ENCODE measurements at places on chromosomes 12 and 14.

GRCh38 chr14:92888896-92889295 is 34.1 kb upstream of the CHGA start:
- DNase-seq, result no peak

DNA sequence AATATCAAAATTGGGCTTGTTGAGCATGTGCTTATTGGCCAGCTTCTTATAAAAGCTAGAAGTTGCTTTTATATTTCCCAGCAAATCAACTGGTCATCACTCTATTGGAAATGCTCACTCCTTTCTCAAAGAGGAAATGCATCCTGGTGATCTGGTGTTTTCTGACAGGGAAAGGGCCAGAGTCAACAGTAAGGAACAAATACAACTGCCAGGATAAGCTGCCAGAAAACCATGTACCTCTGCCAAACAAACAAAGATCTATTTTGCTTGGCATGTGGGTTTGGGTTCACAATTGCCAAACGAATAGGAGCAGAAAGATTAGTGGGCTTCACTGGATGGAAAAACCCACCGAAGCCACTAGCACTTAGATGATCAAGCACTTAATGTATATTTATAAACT is 126.9 kb upstream of the PDZRN4 start:
- no peak for DNase-seq

GRCh38 chr14:70148911-70149595 is 39.7 kb downstream of the SLC8A3 start:
- no peak for DNase-seq

DNA sequence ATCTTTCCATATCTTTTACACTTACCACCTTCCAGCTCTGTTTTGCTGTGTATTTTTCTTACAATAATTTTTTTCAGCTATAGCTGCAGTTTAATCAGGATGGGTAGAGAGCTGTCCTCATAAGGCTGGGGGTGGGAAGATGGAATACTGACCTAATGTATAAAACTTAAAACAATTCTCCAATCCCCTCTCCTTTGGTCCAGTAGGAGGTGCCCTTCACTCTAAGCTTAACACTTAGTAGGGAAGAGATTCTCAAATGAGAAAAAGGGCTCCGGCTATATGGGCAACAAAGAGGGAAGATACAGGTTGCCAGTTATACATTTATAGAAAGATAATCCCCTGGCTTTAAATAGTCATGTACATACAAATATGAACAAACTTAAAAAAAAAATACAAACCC is 2.8 kb downstream of the ORMDL2 start:
- no peak for DNase-seq

DNA sequence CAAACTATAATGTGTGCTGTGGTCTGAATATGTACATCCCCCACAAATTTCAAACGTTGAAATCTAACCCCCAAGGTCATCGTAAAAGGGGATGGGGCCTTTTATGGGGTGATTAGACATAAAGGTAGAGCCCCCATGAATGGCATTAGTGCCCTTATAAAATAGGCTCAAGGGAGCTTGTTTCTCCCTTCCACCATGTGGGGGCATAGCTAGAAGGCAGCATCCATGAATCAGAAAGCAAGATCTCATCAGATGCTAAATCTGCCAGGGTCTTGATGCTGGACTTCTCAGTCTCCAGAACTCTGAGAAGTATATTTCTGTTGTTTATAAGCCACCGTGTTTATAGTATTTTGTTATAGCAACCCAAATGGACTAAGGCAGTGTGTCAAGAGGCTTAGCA is 33.4 kb upstream of the IGF1 start:
- no peak for DNase-seq

DNA sequence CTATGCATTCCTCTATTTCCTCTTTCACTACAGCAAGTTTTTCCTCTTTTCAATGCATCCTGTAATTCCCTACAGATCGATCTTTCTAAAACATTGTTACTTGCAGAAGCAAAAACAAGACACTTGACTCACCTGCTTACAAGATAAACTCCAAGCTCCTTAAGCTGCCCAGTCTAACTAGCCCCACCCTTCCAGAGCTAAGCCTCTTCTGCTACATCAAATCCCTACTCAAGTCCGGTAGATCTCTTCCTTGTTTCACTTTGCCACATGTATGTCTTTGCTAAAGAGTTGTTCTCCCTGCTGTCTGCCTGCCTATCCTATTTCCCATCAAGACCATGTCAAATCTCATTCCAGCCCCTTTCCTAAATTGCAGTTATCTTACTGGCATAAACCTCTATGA is 724.8 kb downstream of the C12orf50 start:
- DNase-seq, result no peak

DNA sequence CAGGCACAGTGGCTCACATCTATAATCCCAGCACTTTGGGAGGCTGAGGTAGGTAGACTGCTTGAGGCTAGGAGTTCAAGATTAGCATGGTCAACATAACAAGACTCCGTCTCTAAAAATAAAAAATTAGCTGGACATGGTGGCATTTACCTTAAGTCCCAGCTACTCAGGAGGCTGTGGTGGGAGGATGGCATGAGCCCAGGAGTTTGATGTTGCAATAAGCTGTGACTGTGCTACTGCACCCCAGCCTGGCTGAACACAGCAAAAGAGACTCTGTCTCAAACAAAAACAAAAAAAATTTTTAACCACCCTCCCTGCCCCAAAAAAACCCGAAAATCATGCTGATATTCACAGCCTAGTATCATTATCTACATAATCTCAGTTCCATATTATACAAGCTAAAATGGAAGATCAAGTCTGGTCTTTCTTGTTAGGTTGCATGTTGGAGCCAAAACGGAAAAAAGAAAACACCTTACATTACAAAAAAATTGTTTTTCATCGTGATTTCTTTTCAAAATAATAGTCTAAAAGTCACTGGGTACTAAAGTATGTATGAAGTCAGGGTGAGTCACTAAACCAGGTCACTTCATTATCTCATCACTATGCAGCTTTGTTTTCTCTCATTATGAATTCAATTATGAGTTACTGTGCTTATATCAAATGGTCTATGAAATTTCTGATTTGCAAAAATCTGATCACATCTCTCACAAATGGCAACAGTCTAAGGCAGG is 13.8 kb downstream of the GXYLT1 start:
- no peak for DNase-seq

DNA sequence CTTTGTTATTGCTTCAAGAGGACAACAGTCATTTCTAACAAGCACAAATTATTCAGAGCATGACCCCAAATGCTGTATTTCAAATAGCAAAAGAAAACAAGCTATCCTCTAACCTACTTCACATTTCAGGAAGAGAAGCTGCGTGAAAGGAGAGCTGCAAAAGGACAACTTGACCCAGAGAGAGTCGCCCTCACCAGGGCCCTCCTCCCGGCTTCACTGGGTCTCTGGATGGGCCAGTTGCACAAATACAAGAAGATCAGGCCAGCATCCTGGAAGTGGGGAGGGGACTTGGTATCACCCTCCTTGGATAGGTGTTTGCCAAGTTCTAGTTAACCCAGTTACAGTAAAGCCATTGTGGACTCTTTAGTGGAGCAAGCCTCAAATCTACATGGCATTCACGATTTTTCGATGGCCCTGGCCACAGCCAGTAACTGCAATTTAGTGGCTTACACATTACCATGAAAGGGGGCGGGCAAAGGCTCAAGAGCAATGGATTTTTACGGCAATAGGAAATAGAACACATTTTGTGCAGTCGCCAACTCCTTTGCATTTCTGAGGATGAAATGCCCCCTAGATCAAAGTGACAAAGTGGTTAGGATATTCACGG is 166.9 kb upstream of the DIO2 start:
- no peak for DNase-seq

- DNase-seq, result no peak
Observed at GRCh38 chr12:42410340-42410739, 84.4 kb downstream of the PPHLN1 start.

- no peak for DNase-seq
Observed at GRCh38 chr12:29428633-29429032, 47.7 kb upstream of the ERGIC2 start.

- DNase-seq, result no peak
Observed at GRCh38 chr14:44438221-44438620, 68.9 kb downstream of the FSCB start.

- no peak for DNase-seq
Observed at GRCh38 chr14:97499790-97500481, 702.8 kb downstream of the VRK1 start.

DNA sequence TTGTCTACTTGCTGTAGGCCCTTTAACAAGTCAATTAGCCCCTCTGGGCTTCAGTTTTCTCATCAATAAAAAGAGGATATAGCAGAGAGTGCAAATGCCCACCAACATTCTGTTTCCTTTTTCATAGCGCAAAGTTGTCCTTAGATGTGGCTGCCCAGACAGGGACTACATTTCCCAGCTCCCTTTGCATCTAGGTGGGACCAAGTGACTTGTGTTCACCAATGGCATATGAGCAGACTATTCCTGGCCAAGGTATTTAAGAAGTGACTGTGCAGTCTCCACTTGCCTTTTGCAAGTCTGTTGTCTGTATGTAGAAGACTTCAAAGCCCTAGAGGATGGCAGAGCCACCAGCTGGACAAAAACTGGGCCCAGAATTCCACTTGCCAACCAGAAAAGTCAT is 59.7 kb downstream of the DAO start:
- DNase-seq, result no peak

- DNase-seq, result no peak
Observed at GRCh38 chr14:75559451-75560222, 18.8 kb upstream of the FLVCR2 start.

DNA sequence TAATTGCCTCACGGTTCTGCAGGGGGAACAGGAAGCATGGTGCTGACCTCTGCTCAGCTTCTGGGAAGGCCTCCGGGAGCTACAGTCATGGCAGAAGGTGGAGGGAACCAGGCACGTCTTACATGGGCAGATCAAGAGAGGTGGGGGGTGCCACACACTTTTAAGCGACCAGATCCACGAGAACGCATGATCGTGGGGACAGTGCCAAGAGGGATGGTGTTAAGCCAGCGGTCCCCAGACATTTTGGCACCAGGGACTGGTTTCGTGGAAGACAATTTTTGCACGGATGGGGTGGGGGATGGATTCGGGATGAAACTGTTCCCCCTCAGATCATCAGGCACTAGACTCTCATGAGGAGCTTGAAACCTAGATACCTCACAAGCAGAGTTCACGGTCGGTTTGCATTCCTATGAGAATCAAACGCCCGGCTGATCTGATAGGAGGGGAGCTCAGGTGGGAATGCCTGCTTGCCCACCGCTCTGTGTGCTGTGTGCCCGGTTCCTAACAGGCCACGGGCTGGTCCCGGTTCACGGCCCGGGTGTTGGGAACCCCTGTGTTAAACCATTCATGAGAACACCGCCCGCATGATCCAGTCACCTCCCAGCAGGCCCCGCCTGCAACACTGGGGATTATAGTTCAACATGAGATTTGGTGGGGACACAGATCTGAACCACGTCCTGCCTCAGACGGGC is 96.9 kb downstream of the ADGRD1 start:
- DNase-seq, result no peak

DNA sequence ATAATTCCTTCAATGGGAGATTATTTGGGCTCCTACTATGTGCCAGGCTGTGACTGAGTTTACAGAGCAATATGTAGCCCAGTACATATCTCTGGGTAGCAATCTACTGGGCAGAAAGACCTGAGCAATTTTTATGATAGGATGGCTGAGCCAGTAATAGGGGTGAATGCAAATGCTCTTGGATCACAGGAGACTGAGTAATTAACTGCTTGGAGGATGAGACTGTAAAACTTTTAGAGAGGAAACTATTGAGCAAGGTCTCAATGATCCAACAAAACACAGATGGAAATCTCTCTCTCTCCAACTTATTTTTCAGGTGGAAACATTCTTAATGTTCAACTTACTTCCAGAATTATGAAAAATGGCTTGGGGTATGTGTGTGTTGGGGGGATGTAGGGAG is 402.2 kb downstream of the AEBP2 start:
- DNase-seq, result no peak

GRCh38 chr14:91929700-91930099 is 17.8 kb downstream of the FBLN5 start:
- no peak for DNase-seq

- peak; percentile 61 for DNase-seq
Observed at GRCh38 chr14:21104448-21105060, 3.7 kb downstream of the TMEM253 start.

DNA sequence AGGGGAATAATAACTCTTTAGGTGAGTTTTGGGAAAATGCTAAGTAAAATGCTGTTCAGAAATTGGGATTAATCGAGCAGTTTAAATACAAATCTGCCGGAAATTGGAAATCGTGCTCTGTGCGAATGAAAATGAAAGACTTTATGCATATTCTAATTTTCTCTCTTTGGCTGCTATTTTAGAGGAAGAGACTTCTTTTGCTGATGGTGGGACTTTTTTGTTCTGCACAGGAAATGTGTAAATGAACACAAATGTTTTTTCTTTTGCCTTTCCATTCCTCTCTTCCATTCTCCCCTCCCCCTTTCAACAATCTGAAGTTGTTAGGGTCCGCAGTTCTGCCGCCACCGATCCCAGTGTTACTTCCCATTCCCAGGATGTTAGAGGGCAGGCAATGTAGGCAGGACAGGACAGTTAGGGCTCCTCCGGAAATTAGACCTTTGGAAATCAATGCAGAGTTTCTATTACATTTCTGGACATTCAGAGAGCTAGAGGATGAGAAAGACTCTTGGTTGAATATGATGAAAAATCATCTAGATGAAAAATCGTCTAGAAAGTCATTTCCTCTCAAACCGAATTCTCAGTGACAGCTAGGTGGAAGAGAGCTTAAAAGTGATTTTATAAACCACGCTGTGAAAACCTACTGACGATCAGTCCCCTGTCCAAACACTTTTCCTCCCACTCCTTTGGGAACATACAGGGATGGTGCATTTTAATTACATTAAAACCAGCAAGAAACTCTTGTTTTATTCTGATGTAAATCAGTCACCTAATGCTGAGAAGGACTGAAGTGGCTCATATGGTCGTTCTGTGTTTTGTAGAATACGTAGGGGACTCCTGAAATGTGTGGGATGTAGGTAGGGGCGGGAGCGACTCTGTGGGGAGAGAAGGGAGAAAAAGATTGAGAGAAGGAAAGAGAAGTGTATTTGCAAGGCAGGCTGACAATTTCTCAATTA is 17.8 kb downstream of the FOXG1 start:
- DNase-seq, result no peak
